ENCODE measurements at places on chromosomes 6 and 20.
A peak's percentile ranks its signal among the peaks of the same experiment; 100 is the strongest.

GRCh38 chr20:60804240-60804917 is 447.7 kb upstream of the CDH4 start:
- no peak for DNase-seq

GRCh38 chr20:8330319-8330784 is 198.3 kb downstream of the PLCB1 start:
- DNase-seq = no peak

DNA sequence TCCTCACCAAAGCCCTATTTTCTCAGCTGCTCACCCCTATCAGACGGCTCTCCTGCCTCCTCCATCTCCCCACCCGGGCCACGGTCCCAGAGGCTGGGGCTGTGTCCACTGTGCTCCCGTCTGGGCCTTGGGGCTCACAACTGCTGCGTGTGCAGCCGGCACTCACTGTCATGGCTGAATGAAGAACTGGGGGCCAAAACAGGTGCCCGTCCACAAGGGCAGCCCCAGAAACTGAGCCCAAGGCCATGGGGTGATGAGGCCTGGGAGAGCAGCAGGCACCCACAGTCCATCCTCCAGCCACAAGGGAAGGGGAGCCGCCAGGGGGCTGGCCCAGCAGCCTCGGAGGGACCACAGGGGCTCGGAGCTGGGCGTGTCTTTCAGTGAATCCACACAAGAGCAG is 159.5 kb downstream of the DLL1 start:
- DNase-seq = no peak

DNA sequence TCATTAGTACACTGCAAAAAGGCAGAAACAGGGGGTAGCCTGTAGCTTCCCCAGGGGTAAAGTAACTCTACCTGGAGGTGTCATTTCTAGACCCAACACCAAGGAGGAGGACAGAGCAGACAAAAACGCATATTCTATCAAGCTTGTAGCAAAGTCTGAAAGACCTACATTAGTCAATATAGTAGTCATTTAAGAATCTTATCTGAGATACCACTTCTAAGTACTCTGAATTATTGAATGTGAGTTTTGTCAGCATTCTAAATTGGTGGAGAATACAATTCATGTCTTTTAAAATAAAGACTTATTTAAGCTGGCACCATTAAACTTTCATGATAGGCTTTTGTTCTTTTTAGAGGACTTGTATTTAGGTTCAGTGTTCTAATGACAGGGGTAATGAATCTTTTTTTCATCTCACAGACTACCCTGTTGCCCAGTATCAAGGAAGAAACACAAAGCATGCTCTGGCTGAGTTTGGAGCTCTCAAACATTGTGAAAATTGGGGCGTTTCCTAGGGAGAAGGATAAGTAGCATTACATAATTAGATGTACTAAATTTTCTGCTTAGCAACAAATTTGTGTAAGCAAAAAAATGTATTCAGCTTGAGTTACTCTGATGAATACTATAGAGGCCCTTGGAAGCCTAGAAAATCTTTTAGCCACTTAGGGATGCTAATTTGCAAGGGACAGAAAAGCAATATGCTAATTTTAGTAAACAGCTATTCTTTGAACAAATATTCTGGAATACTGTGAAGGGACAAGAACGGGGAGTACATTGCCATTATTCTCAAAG is 255.4 kb upstream of the HSF2 start:
- DNase-seq = no peak

- no peak for DNase-seq
These were observed 197.0 kb downstream of the BMP7 start for GRCh38 chr20:57069442-57069841.

DNA sequence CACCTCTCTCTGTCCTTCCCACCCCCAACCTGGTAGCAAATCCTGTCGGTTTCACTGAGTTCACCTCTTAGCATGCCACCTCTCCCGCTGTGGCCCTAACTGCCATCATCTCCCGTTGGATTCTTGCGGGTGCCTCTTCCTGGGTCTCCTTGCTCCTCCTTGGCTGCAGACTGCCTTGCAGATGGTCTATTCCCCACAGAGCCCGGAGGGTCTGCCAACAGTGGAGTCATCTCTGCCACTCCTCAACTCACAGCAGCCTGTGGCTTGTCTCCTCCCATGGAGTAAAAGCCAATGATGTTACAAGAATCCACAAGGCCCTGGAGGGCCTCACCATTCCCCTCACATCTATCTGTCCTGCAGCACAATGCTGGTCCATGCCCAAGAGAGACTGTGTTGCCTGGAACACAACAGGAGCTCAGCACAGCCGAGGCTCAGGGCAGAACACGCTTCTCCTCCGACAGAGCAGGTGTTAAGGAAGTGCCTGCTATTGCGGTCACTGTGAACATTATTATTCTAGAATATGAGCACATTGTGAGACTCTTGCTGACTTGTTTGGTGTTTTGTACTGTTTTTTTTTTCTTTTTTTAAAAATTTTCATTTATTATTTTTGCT is 241.8 kb upstream of the SULF2 start:
- DNase-seq = no peak

DNA sequence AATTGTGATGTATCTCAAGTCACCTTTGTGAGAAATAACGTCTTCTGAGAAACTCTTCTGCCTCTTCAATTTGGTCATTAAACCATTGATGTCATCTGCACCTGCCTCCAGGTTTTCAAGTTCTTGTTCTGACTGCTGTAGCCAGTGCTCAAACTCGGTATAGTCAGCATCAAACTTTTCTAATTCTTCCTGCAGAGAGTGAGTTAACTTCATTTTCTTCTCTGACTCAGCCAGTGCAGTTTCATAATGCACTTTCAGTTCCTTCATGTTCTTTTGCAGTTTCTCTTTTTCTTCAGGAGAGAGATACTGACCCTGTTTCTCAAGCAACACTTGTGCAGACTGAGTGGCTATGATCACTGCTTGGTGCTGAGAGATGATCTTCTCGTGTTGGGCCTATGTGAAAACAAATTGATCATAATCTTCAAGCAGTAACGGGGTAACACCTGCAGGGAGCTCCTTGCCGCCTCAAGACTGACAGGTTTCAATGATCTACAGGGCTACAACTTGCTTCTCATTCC is 48.8 kb downstream of the DST start:
- DNase-seq = no peak

- no peak for DNase-seq
These were observed 375.9 kb downstream of the RNF144B start for GRCh38 chr6:18763086-18763485.

- DNase-seq = no peak
These were observed at the start of gene KIAA0408 for GRCh38 chr6:127459231-127459641. TSS of gene KIAA0408 (minus strand) at chr6:127459389. CDS start at chr6:127453981, 5,408 bp downstream.

GRCh38 chr6:7730001-7730783 is 4.3 kb downstream of the BMP6 start:
- DNase-seq = no peak

GRCh38 chr20:32336918-32337347 is 21.2 kb upstream of the ASXL1 start:
- no peak for DNase-seq

GRCh38 chr6:112203577-112204349 is 50.6 kb downstream of the LAMA4 start:
- no peak for DNase-seq

DNA sequence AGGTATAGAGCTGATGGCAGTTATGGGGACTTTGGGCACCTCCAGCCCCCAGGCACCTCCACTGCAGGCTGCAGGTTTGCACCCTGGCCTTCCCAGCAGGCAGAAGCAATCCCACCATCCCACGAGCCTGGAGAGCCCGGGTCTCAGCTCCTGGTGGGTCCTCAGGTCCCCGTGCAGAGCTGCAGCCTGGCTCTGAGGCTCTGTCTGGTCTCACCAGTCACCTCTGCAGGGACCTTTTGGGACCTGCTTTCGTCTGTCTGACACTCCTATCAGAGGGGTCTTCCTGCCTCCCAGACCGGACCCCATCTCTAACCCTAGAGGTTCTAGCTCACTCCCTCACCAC is 41.9 kb downstream of the FGD2 start:
- DNase-seq = no peak

GRCh38 chr6:25127076-25127837 is 151.9 kb upstream of the CARMIL1 start:
- DNase-seq = no peak

- DNase-seq = no peak
These were observed 159.1 kb downstream of the TFAP2C start for GRCh38 chr20:56788041-56788670.

DNA sequence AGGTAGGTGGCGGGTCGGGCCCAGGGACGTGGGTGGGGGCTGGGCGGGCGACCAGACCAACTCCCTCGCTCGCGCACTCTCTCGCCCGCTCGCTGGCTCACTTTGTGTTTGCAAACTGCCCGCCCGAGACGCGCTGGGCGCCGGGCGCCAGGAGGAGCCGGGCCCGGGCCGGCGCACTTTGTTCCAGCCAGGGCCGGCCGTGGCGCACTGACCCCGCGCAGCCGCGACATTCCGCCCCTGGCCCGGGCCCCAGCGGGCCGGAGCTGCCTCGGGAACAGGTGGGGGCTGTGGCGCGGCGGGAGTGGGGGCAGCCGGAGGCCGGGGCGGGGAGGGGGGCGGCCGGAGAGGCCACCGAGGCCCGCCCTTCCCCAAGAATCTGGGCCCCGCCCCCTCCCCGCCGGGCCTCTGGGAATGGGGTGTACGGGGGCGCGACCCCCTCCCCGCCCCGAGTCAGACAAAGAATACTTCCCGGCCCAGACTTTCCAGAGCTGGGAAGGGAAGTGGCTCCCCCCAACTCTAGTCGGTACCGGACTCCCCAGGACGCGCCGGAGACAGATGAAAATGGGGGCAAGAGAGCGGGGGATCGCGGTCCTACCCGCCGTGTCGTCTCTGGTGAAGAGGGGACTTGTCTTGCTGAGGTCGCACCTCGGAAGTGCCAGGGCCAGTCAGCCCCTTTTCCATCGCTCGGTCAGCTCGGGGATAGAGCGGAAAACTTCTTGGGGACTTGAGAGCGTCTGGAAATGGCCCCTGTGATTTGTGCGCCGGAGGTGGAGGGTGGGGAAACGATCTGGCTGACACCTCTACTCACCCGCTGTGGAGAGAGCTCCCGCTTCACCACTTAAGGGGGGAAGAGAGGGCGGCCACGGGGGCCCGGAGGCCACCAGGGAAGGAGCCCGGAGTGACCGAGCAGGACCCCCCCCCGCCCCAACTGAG is 951 bp downstream of the FOXP4 start:
- peak; percentile 57 for DNase-seq

DNA sequence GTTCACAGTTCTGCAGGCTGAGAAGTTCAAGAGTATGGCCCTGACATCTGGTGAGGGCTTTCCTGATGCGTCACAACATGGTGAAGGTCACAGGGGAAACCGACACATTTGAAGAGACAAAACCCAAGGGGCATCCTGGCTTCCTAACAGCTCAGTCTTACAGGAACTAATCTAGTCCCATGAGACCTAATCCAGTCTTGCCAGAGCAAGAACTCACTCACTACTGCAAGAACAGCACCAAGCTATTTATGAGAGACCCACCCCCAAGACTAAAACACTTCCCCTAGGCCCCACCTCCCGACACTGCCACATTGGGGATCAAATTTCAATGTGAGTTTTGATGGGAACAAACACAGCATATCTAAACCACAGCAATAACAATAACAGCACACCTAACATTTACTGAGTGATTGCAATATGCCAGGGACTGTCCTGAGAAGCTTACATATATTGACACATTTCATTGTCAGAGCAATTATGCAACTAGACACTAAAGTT is 46.6 kb downstream of the TPBG start:
- DNase-seq = no peak

DNA sequence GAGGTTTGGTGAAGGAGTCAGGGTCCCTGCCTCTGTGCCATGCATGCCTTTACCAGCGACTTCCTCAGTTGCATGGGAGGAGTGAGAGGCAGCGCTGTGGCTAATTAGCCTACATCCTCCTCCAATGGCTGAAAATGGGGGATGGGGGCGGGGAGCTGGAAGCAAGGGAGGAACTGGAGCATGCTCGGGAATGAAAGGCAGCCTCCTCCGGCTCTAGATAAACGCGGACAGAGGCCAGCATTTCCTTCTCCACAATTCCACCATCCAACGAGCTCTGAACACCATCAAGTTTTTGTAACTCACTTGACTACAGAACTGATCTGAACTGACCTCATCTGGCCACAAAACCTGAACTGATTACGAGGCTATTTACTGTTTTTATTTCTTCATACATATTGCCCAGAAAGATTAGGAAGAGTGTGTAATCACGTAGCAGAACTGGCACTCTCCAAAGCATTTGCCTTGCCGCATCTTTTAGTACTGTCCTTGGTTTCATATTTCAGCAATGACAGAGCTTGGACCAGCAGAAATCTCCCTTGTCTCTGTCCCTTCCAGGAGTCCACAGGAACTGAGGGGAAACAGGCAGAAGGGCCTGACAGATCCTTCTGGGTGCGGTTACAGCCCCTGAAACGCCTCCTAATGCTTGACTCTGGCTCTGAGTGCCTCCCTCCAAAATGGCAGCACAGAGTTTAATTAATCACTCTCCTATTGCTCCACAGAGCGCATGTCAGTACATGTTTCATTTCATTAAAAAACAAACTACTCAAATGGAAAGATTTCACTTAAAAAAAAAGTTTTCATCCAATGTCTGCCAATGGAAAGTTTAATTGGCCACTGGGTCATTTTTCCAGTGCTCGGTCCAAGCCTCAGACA is 58.2 kb upstream of the TRAF3IP2 start:
- DNase-seq = peak; percentile 78

GRCh38 chr20:19757487-19758132 is 448 bp upstream of the RIN2 start:
- peak; percentile 96 for DNase-seq

GRCh38 chr20:40354880-40355279 is 334.2 kb downstream of the MAFB start:
- DNase-seq = no peak

- DNase-seq = no peak
These were observed 255.1 kb downstream of the BMP2 start for GRCh38 chr20:7022597-7022996.

DNA sequence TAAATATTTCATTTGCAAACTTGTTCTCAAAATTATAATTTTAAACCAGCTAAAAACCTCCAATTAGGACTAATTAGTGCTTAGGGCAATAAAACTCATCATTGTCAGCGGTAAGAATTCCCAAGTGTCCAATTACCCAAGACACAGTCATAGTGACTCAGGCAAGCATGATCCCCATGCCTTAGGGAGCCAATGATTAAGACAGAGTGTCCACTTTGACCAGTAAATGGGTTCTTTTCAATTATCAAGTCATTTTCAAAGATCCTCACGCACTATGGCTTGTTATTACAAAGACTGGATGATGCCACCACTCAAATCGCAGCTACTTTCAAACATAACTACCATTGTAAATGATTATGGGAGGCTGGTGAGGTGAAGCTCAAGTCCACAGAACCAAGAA is 114.0 kb downstream of the BFSP1 start:
- no peak for DNase-seq

GRCh38 chr6:135004399-135004798 is 50.2 kb downstream of the HBS1L start:
- no peak for DNase-seq

GRCh38 chr20:59515013-59515905 is 89.1 kb upstream of the PHACTR3 start:
- DNase-seq = peak; percentile 91

Measured in endothelial cell (in vitro differentiated cells).